Hepatocyte (in vitro differentiated cells): ENCODE measurements at places on chromosomes 1 and 21.

DNA sequence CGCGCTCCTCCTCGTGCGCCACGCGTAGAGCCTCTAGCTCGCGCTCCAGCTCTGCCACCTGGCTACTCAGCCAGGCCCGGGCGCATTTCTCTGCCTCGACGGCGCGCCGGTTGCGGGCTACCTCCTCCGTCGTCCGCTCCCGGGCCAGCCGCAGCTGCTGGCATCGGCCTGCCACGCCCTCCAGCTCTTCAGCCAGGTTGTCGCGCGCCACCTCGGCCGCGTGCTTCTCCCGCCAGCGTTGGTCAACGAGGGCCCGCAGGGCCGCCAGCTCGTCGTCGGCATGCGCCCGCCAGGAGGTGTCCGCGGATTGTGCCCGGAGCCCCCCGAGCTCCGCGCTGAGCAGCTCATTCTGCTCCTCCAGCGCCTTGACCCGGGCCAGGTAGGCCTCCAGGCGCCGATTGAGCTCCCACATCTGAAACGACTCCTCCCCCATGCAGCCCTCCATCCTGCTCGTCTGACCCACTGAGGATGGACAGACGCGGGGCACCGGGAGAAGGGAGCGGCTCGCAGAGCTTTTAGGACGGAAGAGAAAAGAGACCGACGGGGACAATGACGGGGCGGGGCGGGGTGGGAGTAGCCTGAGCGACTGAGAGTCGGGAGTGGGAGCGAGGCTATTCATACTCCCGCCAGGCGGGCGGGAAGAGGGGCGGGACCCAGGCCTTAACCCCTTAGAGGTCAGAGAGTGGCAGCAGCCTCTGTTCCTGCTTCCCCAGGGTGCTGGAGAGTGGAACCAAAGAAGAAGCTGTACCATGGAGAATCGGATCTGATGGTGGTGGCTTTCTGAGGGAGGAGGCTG is at the start of gene NES:
Gene NES, minus strand, starts transcription at position 588 of the 796 bp plus-strand sequence. Its CDS starts 143 bp downstream, at position 445.
- peak within 1 kb of the TSS; percentile 47 for H3K27ac ChIP-seq
- H3K4me1 ChIP-seq, result peaks cover 26% of the 10 kb centered on the region
- peak within 1 kb of the TSS; percentile 36 for H3K4me3 ChIP-seq
- peak; percentile 68 for DNase-seq
- no peaks in the 10 kb centered on the region for H3K36me3 ChIP-seq
- peaks cover 32% of the 10 kb centered on the region for H3K27me3 ChIP-seq

DNA sequence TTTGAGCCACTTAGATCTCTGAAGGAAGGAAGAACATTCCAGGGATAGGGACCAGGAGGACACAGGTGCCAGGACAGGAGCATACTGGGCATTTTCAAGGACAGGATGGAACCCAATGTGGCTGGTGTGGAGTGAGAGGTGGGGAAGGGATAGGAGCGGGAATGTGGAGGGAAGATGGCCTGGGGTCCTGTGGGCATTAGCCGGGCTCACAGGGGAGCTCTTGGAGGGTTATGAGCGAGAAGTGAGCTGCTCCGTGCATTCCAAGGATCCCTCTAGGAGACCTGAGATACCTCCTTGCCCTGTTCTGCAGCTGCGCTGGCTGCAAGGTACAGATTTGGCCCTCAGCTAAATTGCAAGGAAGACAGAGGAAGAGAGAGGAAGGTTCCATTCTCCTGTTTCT is 87.5 kb downstream of the IER5 start:
- no peak overlapping the region for H3K4me3 ChIP-seq
- H3K27me3 ChIP-seq, result no peaks in the 10 kb centered on the region
- no peaks in the 10 kb centered on the region for H3K36me3 ChIP-seq
- H3K4me1 ChIP-seq, result peaks cover 22% of the 10 kb centered on the region
- H3K27ac ChIP-seq, result no peak overlapping the region
- DNase-seq, result no peak

DNA sequence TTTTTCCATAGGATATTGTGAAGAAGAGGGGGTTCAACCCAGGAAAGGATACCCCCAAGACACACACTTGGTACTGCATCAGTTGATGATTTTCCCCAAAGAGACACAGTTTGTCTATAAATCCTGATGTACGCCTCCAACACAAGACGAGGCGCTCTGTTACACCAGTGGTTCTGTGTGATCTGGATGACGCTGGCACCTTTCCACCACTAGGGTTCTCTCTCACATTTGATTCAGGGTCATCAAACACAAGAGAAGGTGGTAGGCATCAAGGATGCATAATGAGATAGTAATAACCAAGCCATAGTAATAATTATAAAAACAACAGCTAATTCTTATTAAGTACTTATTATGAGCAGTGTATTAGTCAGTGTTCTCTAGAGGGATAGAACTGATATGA is 508.8 kb upstream of the ZP4 start:
- H3K4me3 ChIP-seq, result no peak overlapping the region
- H3K27ac ChIP-seq, result no peak overlapping the region
- no peaks in the 10 kb centered on the region for H3K4me1 ChIP-seq
- no peak for DNase-seq

GRCh38 chr1:37031871-37032270 is 2.4 kb downstream of the GRIK3 start:
- no peak overlapping the region for H3K27ac ChIP-seq
- peaks cover 93% of the 10 kb centered on the region for H3K27me3 ChIP-seq
- DNase-seq, result no peak
- H3K36me3 ChIP-seq, result no peaks in the 10 kb centered on the region
- H3K4me1 ChIP-seq, result no peaks in the 10 kb centered on the region

GRCh38 chr1:55153031-55153430 is 62.1 kb downstream of the USP24 start:
- H3K27ac ChIP-seq, result no peak overlapping the region
- no peaks in the 10 kb centered on the region for H3K4me1 ChIP-seq
- no peaks in the 10 kb centered on the region for H3K27me3 ChIP-seq
- DNase-seq, result no peak
- no peaks in the 10 kb centered on the region for H3K36me3 ChIP-seq
- H3K4me3 ChIP-seq, result no peak overlapping the region

GRCh38 chr1:8166406-8166805 is 140.3 kb upstream of the ERRFI1 start:
- no peak for DNase-seq
- no peaks in the 10 kb centered on the region for H3K36me3 ChIP-seq
- no peaks in the 10 kb centered on the region for H3K27me3 ChIP-seq
- H3K4me1 ChIP-seq, result peaks cover 14% of the 10 kb centered on the region
- H3K4me3 ChIP-seq, result no peak overlapping the region

GRCh38 chr21:41776778-41777177 is 9.9 kb upstream of the RIPK4 start:
- DNase-seq, result no peak
- H3K4me3 ChIP-seq, result no peak overlapping the region
- H3K36me3 ChIP-seq, result no peaks in the 10 kb centered on the region
- H3K27ac ChIP-seq, result no peak overlapping the region
- no peaks in the 10 kb centered on the region for H3K27me3 ChIP-seq

- no peak overlapping the region for H3K4me3 ChIP-seq
- no peak overlapping the region for H3K27ac ChIP-seq
- H3K36me3 ChIP-seq, result no peaks in the 10 kb centered on the region
- H3K27me3 ChIP-seq, result no peaks in the 10 kb centered on the region
- no peaks in the 10 kb centered on the region for H3K4me1 ChIP-seq
Measured at GRCh38 chr21:35226968-35227744, 178.1 kb upstream of the RUNX1 start.

DNA sequence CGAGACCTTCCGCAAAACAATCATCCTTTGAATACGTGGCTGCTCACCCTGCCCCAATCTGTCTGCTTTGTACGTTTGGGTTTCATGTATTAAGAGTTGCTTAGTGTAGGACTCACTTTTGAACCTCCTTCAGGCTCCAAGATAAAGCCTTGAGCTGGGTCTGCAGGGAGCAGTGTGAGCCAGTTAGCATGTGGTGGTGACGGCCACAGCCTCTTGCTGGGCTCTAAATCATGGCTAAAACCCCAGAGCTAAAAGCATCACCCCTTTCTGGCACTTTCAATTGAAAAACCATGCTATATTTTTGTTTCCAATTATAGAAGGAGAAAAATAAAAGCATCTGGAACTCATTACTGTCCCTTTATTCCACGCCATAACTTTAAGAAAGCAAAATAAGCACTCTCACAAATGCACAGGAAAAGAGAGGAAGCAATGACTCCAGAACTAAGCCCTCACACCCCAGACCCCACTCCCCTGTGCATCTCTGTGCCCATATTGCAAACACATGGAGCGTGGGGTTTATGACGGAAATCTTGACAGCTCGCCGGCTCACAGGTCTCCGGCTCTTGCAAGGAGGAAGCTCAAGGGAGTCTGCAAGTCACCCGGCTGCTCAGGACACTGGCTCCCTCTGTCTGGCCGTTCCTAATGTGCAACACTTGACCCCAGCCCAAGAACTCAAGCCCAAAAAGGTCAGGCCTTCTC is 135.5 kb downstream of the MIS18A start:
- no peaks in the 10 kb centered on the region for H3K36me3 ChIP-seq

GRCh38 chr21:20418353-20418752 is 579.9 kb upstream of the NCAM2 start:
- H3K4me3 ChIP-seq, result no peak overlapping the region
- H3K27me3 ChIP-seq, result no peaks in the 10 kb centered on the region
- DNase-seq, result no peak
- H3K36me3 ChIP-seq, result no peaks in the 10 kb centered on the region

- H3K4me1 ChIP-seq, result peaks cover 32% of the 10 kb centered on the region
- H3K27me3 ChIP-seq, result no peaks in the 10 kb centered on the region
- H3K27ac ChIP-seq, result peak overlapping the region; percentile 13
- H3K4me3 ChIP-seq, result no peak overlapping the region
Measured at GRCh38 chr1:91790392-91790791, 95.6 kb downstream of the TGFBR3 start.

- no peaks in the 10 kb centered on the region for H3K4me1 ChIP-seq
- H3K36me3 ChIP-seq, result no peaks in the 10 kb centered on the region
- H3K27me3 ChIP-seq, result no peaks in the 10 kb centered on the region
- no peak overlapping the region for H3K27ac ChIP-seq
- H3K4me3 ChIP-seq, result no peak overlapping the region
Measured at GRCh38 chr1:20931930-20932436, 144.9 kb upstream of the HP1BP3 start.

GRCh38 chr21:37560385-37560784 is 193.8 kb downstream of the DYRK1A start:
- peaks cover 16% of the 10 kb centered on the region for H3K4me1 ChIP-seq
- H3K27ac ChIP-seq, result no peak overlapping the region
- no peak for DNase-seq
- H3K4me3 ChIP-seq, result no peak overlapping the region

DNA sequence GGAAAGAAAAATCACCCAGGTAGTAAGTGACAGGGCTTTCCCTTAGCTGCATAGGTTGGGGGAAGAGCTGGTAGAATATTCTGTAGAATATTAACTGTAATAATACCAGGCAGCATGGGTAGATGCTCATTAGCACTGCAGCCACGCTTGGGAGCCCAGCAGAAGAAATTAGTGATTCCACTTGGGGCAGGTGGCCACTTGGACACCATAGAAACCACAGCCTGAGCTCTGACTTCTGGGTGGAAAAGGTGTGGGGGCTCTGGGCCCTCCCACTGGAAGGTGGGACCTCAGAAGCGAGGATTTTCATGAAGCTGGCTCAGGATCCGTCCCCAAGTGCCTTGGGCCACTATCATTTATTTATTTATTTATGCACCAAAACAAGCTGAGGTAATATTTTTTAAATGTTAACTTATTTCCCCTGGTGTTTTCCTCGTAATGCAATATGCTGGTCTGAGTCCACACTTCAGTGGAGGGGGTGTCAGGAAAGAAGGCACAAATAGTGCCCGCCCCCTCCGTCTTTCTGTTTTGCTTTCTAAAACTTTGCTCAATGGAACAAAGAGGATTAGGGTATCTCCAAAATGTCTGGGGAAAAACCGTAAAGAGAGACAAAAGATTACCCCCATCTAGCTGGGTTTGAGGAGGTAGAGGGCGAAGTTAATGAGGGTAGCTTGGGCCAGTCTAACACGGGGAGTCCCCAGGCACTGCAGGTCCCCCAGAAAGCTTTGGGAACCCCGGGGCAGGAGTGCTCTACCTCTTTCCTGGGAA is 75.2 kb upstream of the GADD45A start:
- H3K27me3 ChIP-seq, result no peaks in the 10 kb centered on the region
- H3K27ac ChIP-seq, result no peak overlapping the region
- no peak overlapping the region for H3K4me3 ChIP-seq
- H3K4me1 ChIP-seq, result no peaks in the 10 kb centered on the region
- H3K36me3 ChIP-seq, result no peaks in the 10 kb centered on the region

DNA sequence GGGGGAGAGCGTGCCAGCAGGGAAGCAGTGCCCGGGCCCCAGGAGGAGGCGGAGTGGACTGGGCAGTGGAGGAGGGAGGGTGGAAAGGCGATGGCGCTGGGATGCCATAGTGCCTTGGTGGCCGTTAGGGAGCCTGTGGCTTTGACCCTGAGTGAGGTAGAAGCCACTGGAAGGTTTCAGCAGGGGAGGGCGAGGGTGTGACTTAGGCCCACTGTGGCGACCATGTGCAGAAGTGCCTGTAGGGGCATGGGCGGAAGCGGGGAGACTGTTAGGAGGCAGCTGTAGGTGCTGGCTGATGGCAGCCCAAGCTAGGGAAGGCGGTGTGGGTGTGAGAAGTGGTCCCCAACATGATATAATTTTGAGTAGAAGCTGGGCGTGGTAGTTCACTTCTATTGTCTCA is 28.2 kb downstream of the LHX4 start:
- no peak overlapping the region for H3K4me3 ChIP-seq
- no peak for DNase-seq
- H3K27me3 ChIP-seq, result peaks cover 6% of the 10 kb centered on the region

DNA sequence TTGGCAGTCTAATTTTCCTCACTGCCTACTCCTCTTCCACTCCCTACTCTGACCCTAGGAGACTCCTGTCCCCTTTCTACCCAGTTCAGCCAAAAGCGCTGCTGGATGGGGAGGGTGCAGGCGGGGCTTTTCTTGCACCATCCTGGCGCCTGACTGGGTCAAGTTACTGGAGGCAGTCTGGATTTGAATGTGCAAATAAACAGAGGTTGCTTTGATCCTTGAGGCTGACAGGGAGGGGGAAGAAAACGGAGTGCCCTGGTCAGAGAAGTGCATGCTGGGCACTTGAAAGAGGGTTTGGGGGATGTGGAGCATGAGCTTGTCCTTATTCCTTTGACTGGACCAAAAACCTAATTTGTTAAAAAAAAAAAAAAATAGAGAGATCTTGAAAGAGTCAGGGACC is 76.8 kb upstream of the SOX13 start:
- no peaks in the 10 kb centered on the region for H3K4me1 ChIP-seq
- no peak overlapping the region for H3K4me3 ChIP-seq

- H3K27ac ChIP-seq, result peak overlapping the region; percentile 84
- peaks cover 41% of the 10 kb centered on the region for H3K4me1 ChIP-seq
Measured at GRCh38 chr1:228849011-228849541, 113.8 kb downstream of the RHOU start.

- H3K36me3 ChIP-seq, result no peaks in the 10 kb centered on the region
- no peak overlapping the region for H3K27ac ChIP-seq
- no peaks in the 10 kb centered on the region for H3K27me3 ChIP-seq
Measured at GRCh38 chr1:112528076-112528475, 19.3 kb downstream of the WNT2B start.

- no peak overlapping the region for H3K27ac ChIP-seq
- no peaks in the 10 kb centered on the region for H3K27me3 ChIP-seq
- DNase-seq, result no peak
- H3K4me1 ChIP-seq, result peaks cover 5% of the 10 kb centered on the region
- no peaks in the 10 kb centered on the region for H3K36me3 ChIP-seq
- no peak overlapping the region for H3K4me3 ChIP-seq
Measured at GRCh38 chr1:40047276-40047675, 6.7 kb downstream of the CAP1 start.
